Stimulated activated CD4-positive, alpha-beta T cell treated with anti-CD3 and anti-CD28 coated beads, Interleukin-1b, Interleukin-23, amount 100 ng/mL, for 1 hour (primary cell): ENCODE measurements at places on chromosomes 3 and 15.

DNA sequence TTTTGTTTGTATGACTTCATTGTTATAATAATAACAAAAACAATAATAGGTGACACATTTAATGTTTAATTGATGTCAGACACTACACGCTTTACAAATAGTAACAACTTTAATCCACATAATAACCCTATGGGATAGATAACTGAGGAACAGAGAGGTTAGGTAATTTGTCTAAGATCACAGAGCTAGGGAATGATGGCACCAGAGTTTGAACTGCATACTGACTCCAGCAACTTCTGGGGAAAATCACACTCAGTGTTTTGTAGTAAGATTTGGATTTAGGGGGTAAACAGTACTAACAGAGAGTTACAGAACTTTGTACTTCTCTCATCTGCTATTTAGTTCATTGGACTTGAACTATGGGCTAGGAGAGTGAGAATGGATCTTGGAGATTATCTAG, 66.0 kb downstream of the CMSS1 start:
- no peak for DNase-seq

- DNase-seq: peak; percentile 26
These were observed 226.1 kb downstream of the VPS13C start for GRCh38 chr15:61834076-61834697.

GRCh38 chr3:52087731-52088130, 31.4 kb upstream of the DUSP7 start:
- no peak for DNase-seq

GRCh38 chr15:67744331-67745072, 80.8 kb upstream of the SKOR1 start:
- DNase-seq: no peak

- no peak for DNase-seq
These were observed 45.0 kb upstream of the FGF12 start for GRCh38 chr3:192772240-192772894.

DNA sequence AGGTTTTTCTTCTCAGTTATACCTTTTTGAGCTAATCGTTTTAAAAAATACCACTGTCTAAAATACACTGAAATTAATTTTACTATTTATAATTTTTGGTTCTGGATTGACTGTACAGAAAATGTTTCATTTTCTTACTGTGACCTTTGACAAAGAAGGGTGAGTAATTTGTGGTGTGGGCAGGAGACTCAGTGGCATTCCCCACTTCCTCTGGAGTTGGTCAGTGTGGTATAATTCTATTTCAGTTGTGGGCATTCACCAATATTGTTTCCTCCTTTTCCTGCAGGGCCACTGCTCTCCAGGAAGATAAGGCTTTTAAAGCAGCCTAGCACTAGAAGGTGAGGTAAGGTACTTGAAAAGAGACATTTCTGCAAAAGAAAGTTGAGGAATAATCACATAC, 6.5 kb downstream of the DAG1 start:
- no peak for DNase-seq

- DNase-seq: no peak
These were observed 120.3 kb upstream of the SLC6A11 start for GRCh38 chr3:10695595-10696285.

DNA sequence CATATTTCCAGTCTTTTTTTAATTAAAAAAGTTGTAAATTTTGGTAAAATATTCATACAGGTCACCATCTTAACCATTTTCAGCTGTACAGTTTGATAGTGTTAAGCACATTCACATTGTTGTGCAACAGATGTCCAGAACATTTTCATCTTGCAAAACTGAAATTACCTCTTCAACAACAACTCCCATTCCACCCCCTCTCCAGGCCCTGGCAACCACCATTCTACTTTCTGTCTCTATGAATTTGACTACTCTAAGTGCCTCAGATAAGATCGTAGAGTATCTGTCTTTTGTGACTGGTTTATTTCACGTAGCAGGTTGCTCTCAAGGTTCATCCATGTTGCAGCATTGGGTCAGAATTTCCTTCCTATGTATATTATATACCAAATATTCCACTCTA, 76.0 kb downstream of the SLCO3A1 start:
- no peak for DNase-seq

GRCh38 chr3:45978006-45978761, 17.4 kb downstream of the FYCO1 start:
- DNase-seq: no peak

DNA sequence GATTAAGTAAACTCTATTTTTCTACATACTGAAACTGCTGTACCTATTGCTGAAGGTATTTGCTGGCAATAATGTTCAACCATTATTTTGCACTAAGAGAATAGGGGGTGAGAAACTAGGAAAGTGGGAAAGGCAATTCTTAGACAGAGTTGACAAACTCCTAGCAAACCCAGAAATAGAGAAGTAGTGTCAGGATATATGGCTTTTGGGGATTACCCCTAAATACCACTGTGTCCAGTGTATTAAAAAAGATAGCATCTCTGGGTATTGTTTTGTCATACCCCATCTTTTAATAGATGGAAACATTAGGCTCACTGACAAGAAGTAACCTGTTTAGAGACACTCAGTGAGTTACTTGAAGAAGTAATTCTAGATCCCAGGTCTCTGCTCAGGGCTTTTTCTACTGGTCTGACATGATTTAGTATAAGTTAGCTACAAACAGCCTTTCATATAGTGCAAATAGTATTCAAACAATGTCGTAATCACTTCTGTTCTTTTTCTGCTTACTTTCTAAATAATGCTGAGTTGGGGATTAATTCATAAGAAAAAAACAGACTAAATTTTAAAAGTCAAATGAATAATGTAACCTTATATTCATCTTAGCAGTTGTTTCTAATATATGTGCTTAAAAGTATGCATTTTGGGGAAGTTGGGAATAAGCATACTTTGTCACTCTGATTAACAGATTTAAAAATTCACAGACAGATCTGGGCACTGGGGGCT, 107.2 kb downstream of the IL1RAP start:
- DNase-seq: no peak

- no peak for DNase-seq
These were observed 151.5 kb downstream of the LRRK1 start for GRCh38 chr15:101070502-101071273.

DNA sequence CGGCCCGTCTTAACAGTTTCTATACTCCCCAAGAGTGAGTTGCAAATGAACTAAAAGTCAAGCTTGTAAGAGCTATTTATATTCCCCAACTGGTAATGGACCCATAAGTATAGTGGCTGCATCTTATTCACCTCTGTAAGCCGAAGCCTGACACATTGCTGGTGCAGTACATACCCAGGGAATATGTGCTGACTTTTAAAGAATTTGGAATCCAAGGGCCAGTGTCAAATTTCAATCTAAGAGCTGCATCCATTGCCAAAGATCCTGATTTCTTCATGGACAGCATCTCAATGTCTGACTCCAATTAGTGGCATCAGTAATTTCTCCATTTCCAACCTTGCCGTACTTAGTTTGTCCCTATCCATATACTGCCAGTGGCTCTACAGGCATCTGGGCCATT, 42.0 kb downstream of the FRMD4B start:
- DNase-seq: no peak

DNA sequence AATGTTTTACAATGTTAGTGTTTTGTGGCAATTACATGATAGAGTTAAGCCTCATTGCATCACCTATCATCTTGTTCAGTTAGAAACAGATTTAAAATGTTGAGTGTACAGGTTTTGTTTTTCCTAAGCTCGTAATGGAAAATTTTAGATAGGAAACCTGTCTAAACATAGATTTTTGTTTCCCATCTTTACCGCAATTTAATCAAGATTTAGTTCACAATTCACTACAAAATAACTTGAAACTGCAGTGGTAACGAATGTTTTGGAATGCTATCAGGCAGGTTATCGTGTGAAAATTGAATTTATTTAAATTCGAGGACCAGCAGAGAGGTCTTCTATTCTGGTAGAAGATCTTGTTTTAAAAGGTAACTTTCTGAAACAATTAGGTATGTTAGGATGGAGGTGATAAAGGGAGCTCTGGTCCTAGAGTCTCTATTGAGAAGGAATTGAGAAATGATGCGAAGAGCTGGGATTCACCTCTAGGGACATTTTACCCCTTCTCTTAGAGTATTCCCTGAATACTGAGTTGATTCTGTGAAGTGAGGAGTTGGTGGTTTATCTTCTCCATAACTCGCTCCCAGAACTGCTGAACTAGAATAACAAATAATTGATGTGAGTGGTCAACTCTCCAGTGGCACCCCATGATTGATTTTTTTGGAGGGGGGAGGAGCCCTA, 1.4 kb downstream of the DOCK3 start:
- no peak for DNase-seq

GRCh38 chr15:89018207-89018606, 70.0 kb upstream of the ABHD2 start:
- DNase-seq: no peak

GRCh38 chr3:99945328-99945995, 127.8 kb downstream of the CMSS1 start:
- DNase-seq: no peak

DNA sequence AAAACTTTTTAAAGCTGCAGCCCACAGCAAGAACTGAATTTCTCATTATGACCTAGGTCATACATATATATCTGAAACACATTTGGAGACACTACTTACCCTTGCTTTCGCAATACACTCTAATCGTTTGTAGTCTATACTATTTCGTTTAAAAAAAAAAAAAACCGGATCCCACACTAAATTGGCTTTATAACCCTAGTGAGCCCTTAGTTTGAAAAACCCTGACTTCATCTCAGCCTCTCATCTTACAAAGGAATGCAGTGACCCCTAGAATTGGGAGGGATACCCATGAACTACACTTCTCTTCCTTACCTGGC, 4.2 kb downstream of the RARRES1 start:
- no peak for DNase-seq

DNA sequence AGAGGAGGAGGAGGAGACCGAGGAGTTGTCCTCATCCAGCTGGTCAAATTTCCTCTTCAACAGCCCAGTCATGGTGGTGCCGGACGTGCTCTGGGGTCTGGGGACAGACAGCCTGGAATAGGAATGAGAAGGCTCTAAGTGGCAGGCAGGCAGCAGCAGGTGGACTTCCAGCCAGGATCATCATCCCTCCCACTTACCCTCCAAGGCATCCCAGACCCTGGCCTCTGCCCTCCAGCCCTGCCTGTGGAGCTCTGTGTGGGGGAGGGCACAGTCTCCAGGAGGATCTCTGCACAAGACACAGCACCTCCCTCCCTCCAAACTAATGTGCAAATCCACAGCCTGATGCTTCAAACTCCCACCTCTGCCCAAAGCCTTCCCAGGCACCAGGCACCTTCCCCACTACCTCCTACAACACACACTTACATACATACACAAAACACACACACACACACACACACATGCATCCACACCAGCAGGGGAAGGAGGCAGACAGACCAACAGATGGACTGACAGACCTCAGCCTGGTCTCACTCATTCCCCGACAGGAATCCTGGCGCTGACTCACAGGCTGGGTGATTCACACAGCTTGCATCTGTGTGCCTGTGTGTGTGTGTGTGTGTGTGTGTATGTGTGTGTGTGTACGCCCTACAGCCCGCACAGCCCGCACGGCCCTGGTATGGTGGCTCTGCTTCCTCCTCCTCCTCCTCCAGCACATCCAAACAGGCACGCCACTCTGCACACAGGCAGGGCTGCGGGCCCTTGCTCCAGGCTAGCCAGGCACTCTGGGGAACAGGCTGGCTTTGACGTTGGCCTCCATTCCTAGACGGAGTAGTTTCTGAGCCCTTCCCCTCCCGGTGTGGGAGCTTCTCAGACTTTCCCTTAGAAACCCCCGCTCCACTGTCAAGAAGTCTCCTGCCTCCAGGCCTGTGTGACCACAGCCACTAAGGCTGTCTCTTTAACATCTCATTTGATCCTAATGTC, 6.5 kb downstream of the CSRNP1 start:
- DNase-seq: peak; percentile 57

GRCh38 chr3:40097131-40098117, 212.1 kb upstream of the EIF1B start:
- DNase-seq: no peak
